Astrocyte (in vitro differentiated cells and primary cell): ENCODE measurements at places on chromosomes 5 and 9. TPM values are rescaled to one million over a fixed set of nuclear protein-coding genes. Genes with fewer than 3 reads are reported as not detected.

The TAF1L gene
- 0.02 TPM in 1 of 2 replicates, not detected in the other for total RNA-seq

The PDE6A gene
- 0.14 and 0.17 TPM in 2 replicates for total RNA-seq

GRCh38 chr5:179331591-179332375 lies 13.5 kb downstream of the ADAMTS2 start:
- DNase-seq: no peak

The SNCB gene
- total RNA-seq: 2.7 and 3.4 TPM in 2 replicates

DNA sequence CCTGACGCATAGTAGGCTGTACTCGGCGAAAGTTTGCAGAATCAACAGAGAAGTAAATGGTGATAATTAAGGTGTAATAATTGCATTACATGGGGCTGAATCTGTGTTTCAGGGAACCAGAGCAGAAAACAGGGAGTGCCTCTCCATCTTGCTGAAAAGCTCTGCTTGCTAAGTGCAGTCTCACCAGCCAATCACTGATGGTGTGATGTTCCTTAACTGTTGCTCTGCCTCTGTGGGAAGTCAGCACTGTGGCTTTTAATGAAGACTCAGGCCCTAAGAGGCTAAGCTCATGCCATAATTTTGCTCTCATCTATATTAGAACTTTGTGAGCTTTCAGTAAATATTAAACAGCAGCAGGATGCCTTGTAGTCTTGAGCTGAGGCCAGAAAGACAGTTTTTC lies 4.5 kb downstream of the PHF24 start:
- DNase-seq: no peak
